Activated CD8-positive, alpha-beta memory T cell treated with anti-CD3 and anti-CD28 coated beads for 1 hour (primary cell): ENCODE measurements at places on chromosomes 7 and 10.

GRCh38 chr10:22343731-22344130 lies 1.6 kb upstream of the SPAG6 start:
- DNase-seq: no peak

DNA sequence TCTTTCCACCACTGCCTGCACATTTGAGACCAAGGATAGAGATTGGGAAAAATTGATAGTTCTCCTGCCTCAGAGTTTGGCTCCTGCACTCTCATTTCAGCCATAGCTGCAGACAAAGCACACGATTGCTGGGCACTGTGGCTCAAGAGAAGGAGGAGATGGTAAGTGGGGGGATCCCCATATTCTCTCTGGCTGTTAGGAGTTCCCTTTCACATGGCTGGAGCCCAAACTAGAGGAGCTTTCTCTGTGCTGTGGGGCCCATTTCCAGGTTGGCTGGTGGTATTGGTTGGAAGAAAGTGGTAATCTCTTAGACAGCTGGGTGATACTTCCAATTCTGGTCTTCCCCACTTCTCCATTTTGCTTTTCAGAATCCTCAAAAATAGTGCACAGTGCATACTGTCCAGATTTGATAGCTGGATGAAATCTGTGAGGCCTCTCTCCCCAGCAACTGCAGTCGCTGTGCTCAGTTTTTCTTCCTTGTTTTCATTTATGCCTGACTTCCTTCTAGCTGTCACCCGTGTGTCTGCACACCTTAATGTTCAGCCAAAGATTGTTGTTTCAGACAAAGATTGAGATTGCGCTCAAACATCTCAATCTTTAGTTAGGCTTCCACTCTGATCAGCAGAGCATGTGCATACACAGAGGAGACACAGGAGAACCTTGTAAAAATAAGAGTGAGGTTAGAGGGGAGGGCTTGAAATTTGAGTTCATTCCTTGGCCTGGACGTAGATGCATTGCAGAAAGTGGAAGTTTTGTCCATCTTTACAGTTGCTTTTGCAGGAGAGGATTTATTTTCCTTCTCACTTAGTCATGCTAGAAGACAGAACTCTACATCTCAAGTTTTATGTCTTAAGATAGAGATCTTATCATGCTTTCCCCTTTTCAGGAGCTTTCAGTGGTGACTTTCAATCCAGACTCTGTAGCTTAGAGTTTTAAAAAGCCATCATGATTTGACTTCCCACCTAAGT lies 28.6 kb downstream of the RABGEF1 start:
- DNase-seq: no peak

GRCh38 chr7:45112648-45113047 lies 1.2 kb upstream of the TBRG4 start:
- no peak for DNase-seq

- no peak for DNase-seq
Observed at GRCh38 chr7:67678419-67678818, 681.8 kb downstream of the TYW1 start.

DNA sequence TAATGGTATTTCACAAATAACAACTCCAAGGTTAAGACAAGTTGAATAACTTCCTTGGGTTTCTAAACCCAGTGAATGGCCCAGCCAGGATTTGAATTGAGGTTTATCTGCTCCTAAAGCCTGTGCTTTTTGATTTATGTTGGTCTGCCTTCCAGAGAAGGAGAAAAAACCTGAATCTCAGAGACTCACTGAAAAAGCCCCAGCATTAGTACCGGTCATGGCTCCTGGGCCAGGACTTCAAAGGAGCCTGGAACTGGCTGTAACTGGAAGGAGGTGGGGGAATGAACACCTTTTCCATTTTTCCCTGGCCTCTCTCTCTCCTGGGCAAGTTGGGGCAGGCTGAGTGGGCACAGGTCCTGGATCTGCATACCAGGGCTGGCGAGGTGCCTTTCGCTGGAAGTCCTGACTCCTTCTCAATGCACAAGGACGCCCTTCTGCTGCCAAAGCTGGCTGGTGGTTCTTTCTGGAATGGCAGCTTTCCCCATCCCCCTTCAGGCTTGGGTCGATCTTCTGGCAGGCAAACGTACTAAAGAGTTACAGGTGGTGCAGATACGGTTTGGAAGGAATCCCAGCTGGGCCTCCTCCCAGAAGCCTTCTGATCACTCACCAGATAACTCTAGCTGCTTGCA lies 268.2 kb downstream of the PTEN start:
- DNase-seq: no peak

DNA sequence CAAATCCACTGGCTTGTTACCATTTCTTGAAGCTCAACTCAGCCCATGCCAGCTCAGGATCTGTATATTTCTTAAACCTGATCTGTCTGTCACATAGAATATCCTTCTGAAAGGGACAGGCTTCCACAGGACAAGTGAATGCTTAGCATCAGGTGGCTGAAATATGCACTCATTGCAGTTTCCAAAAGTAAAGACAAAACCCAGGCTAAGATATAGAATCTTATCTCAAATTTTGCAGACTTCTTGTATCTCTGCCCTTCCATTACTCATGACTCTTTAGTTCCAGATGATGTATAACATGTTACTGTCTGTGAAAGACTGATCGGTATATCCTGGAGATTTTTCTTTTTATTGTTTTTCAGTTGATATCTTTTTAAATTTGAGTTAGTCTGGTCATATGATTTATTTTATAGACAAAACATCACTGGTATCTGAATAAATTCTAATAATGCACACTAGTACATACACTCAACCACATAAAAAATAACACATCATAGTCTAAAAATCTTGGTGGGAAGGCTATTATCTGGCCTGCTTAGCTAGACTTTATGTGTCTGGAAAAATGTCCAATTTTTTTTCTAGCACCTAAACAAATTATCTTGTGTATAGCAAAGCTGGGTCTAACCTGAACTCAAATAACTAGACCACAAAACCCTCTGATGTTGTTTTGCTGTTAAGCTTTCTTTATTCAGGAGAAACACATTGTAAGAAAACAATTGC lies 182.6 kb downstream of the ADAM12 start:
- DNase-seq: no peak

DNA sequence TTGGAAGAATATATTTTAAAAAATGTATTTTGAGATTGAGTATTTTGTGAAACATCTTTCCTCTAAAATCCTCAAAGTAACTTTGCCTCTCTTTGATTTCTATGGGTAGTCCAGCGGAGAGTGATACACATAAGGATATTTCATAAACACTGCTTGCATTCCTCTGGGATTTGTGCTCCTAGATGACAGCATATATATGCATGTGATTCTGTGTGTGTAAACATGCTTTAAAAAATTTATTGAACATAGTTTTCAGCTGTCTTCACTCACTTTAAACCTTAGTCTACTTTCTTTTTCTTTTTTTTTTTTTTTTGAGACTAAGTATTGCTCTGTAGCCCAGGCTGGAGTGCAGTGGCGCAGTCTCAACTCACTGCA lies 84.6 kb downstream of the KAT6B start:
- no peak for DNase-seq

DNA sequence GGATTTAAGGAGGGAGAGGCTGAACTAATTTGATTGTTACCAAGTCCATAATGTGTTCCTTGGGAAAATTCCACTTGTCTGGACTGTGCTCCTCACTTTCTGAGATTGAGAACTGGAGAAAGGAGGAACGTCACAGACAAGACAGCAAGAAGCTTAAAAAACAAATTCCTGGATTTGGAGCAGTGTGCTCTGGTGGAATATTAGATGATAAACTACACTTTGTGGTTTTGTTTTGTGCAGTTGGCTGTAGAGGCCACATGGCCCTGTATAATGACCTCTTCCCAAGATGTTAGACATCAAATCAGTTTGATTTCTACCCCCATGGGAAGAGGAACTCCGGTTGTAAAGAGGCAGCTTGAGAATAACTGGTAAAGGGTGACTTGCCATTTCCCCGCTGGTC lies 421.3 kb upstream of the GALNT17 start:
- DNase-seq: no peak

GRCh38 chr10:84329196-84329611 lies 815 bp downstream of the CCSER2 start:
- DNase-seq: peak; percentile 19

DNA sequence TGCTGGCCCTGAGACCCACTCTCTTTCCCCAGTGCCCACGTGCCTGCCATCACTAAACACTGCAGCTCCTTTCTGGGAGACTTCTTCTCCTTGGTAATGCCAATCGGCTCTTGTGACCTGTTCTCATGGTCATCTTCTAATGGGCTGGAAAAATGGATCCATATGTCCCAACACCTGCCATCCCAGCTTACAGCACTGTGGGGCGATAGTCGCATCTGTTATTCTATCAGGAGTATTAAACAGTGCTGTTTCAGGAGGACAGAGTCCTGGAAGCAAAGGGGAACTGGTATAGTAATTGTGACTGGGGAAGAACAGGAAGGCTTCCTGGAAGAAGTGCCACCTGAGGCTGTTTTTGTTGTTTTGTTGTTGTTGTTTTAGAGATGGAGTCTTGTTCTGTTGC lies 411.2 kb downstream of the GLRX3 start:
- no peak for DNase-seq

- no peak for DNase-seq
Observed at GRCh38 chr10:117419921-117420320, 44.7 kb upstream of the PDZD8 start.

GRCh38 chr10:127886371-127887051 lies 6.2 kb downstream of the CLRN3 start:
- DNase-seq: no peak

DNA sequence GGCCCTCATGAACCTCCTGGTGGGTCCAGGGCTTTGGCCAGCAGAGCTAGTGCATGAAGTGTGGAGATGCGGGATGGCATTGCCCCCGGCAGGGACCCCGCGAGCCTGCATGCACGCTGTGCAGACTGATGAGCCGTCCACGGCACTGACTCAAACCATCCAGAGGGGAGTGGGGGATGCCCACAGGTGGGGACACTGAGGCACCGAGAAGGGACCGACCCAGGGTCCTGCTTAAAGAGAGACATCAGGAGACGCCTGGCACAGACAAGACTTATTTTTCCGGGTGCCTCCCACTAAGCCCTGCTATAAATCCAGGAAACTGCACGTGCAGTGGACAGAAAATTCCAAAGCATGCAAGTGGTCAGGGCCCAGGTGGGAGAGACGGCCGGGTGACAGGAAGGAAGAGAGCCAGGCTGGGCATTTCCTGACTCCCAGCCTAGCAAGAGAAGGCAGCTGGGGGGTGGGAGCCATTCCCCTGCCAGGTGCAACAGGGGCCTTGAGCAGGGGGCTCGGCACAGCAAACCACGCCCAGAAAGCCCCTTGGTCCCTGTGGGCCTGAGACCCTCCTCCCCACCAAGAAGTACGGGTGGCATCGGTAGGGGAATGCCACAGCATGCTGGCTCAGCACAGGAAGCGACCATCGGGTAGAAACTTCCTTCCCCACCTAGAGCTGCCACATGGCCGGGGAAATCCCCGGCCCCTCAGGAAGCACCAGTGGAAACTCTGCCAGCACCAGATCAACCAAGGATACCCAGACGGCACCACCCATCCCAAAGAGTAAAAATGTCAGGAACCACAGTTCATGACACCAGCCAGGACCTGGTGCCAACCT lies 91.5 kb downstream of the FOXL3 start:
- DNase-seq: no peak

GRCh38 chr10:97623277-97623676 lies 10.0 kb downstream of the MORN4 start:
- DNase-seq: no peak

DNA sequence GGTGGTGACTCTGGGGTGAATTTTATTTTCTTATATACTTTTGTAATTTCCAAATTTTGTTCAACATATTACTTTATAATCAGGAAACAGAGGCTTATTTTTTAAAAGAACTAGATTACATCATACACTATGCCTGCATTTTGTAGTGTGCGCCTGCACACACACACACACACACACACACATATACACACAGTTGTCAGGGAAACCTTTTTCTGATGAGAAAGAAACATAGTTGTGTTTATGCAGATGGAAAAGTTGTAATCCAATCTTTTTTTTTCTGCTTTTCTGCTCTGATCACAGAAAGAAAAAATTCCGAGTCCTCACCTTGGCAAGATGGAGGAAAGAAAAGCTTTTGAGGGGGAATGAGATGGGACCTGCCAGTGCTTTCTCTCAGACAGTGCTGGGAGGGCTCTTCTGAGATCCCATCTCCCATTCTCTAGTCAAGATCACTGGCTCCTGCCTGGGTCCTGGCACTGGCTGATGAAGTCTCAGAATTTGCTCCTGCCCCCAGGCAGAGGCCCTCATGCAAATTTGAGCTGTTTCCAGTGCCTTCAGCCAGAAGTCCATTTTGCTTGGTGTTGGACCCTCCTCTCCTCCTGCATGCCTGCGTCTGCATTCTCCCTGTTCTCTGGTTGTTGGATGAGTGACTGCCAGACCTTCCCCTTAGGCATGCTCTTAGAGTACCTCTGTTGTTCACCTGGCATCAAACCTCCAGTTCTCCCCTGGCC lies 59.7 kb downstream of the TLL2 start:
- DNase-seq: no peak

GRCh38 chr10:90032519-90032918 lies 331.1 kb downstream of the KIF20B start:
- no peak for DNase-seq

GRCh38 chr7:70456719-70457118 lies 675.2 kb upstream of the GALNT17 start:
- no peak for DNase-seq
